NCI-H2081 treated with DMSO at 0.1 percent for 48 hours (cell line): ENCODE measurements at places on chromosomes 16 and 17.

- DNase-seq = no peak
These were observed 2.5 kb downstream of the UBE2I start for GRCh38 chr16:1311738-1312466.

GRCh38 chr17:3657874-3658783 is 10.2 kb downstream of the TAX1BP3 start:
- DNase-seq = no peak

DNA sequence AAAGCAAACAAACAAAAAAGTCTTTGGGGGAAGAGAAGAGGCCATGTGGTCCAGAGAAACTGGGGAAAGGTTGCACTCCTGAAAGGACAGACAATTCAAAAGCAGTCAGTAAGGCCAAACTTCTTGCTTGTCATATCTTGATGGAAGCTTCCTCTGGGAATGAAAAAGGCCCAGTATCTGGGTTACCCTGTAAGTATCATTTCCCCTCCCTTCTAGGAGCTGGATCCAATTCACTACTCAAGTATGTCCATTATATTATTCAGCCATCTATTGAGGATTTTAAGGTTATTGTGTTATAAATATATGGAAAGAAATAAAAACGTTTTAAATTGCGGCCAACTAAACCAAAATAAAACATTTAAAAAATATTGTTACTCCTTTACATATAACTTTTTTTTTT is 26.0 kb upstream of the MON1B start:
- no peak for DNase-seq

- DNase-seq = no peak
These were observed 11.7 kb upstream of the MNT start for GRCh38 chr17:2412561-2413021.
